Eye (tissue), 1 donor: ENCODE measurements at places on chromosomes 11 and 22.

DNA sequence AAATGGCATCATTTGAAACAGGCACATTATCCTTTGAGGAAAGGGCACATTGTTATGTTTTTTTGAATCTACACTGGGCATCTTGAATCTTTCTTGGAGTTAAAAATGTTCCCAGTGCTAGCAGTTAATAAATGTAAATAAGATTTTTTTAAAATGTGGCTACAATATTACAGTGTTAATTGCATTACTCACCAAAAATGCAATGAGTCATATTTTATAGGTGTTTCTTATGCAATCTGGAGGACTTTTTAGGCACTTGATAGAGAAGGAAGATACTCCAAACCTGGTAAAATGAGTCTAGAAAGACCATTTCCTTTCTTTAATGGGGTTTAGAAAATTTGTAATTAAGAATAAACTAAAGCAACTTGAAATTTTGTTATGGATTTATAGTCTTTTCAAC, 238.0 kb downstream of the METTL15 start:
- no peak for DNase-seq

GRCh38 chr11:33040033-33040861, 875 bp downstream of the TCP11L1 start:
- DNase-seq, result no peak

DNA sequence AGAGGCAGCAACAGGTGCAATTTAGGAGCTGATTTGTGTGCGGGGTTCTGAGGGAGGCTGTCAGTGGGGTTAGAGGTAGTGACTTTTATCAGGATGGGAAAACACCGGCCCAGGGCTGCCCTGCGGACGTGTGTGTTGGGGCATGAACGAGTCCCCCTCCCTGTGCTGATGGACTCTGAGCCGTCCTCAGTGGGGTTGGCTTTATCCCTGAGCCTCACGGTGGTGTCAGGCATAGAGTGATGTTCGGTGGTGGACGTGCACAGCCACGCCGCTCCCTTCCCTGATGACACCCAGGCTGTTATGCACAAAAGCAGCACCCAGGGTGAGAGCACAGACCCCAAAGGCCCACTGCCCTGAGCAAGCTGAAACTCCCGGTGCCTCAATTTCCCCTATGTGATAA, 809.1 kb downstream of the BRD1 start:
- no peak for DNase-seq

- no peak for DNase-seq
These were observed 42.9 kb downstream of the C11orf96 start for GRCh38 chr11:43985386-43985752.

GRCh38 chr22:27577574-27577969, 224.0 kb downstream of the MN1 start:
- no peak for DNase-seq

- no peak for DNase-seq
These were observed 110.6 kb upstream of the BID start for GRCh38 chr22:17884893-17885292.

GRCh38 chr11:9143721-9144120, 52.3 kb upstream of the SCUBE2 start:
- DNase-seq, result no peak

GRCh38 chr11:133635244-133635739, 103.0 kb upstream of the OPCML start:
- no peak for DNase-seq

GRCh38 chr11:70826541-70827335, 425.6 kb downstream of the SHANK2 start:
- DNase-seq, result peak; percentile 93

GRCh38 chr22:28833276-28833923, 33.0 kb upstream of the XBP1 start:
- no peak for DNase-seq

GRCh38 chr22:30930228-30930627, 38.3 kb downstream of the MORC2 start:
- DNase-seq, result no peak

DNA sequence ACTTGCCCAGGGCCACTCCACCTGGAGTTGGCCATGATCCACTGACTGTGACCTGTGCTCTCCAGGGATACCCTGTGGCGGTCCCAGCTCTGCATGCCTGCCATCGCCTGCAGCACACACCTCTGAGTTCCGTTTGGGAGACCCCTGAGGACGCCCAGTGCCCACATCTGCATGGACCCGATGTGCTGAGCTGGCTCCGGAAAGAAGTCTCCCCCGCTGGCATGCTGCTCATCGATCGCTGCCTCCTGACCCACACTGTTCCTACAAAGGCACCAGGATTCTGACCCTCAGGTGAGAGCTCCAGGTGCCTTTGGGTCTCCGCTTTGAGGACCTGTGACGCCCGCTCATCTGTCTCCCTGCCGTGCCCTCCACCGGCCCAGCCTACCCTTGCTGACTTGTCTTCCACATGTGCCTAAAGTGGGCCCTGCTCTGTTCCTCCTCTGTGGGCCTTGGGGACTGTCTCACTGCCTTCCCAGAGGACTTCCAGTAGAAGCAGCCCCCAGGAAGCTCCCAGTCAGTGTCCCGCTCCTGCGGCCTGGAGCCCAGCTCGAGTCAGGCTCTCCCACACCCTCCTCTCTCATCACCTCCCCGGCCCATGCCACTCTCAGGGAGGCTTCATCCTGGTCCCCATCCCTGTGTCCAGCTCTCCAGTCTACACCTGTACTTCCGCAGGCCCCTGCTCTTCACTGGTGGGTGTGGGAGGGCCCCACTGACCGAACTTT, 5.9 kb upstream of the SLC25A1 start:
- DNase-seq, result no peak

DNA sequence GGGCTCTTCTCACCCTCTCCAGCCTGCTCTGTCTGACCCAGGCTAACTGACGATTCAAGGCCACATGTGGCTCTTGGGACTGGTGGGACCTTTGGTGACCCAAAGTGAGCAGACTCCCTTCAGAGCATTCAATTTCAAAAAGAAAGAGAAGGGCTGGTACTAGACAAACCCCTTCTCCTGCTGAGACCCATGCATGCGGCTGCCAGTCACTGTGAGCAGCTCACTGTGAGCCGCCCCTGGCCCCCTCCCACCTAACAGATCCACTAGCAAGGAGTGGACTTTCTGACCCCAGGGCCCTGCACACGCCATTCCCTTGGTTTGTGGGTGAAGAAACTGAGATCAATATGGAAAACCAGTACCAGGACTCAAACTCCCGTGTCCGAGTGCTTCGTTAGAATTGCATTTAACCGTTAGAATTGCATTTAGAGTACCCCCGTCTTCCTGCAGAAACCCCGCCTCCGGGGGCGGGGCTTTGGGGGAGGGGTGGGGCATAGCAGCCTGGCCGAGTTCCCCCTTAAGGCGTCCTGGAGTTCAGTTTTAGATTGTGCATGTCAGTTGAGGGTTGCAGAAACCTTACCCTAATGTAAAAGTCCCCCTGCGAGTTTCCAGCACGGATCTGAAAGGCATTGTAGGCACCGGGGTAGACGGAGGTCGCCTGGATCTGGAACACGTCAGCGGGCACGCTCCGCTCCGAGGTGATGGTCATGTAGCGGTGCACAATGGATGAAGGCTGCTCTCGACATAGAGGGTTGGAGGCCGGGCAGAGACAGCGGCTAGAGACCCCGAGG, 5.1 kb downstream of the EFEMP2 start:
- peak; percentile 48 for DNase-seq

- no peak for DNase-seq
These were observed 1329.3 kb downstream of the TBC1D22A start for GRCh38 chr22:48091656-48092223.

DNA sequence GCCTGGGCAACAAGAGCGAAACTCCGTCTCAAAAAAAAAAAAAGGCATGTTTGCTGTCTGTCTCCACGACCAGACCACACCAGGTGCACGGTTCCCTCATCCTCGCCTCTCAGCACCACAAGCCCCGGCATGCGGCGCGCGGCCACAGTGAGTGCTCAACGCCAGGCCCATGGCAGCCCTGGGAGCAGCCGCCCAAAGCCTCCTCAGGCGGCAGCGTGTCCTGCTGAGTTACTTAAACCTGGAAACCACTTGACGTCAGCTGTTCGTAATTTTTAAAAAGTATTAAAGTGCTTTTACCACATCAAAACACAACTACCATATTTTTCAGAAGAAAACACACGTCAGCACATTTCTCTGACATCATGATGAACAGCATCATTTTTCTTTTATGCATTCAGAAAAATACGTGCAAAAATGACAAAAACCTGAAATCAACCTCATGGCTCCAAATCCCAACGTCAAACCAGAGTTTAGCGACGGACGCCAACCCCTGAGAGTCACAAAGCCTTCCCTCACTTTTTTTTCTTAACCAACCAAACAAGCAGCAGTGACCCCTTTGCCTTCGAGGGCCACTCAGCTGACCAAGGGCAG, 2.1 kb downstream of the DEAF1 start:
- DNase-seq, result no peak

GRCh38 chr22:48209473-48210197, 1447.2 kb downstream of the TBC1D22A start:
- DNase-seq, result no peak

DNA sequence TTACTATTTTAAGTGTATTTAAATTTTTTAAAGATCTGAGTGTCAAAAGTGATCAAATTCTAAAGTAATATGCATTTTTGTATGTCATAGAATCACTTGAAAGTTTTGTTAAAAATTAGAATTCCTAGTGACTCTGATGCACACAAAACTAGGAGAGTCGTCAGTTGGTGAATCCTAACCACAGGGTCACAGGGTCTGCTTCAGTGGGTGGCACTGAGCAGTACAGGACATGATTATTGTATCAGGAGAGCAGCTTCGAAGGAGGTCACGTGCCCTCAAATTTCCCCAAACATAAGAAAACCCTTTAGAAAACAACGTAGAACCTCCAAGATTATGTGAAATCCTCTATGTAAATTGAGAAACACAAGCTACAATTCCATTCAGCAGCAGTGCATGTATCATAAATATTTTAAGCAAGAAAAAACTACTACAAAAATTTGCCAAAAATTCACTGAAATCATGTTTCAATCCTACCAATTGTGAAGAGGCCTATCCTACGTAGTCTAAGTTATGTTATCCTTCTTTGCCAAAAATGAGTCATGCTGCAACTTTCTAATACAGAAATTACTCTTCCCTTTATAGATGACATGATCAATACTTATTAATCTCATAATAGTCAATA, 323.6 kb downstream of the AASDHPPT start:
- no peak for DNase-seq

GRCh38 chr11:75526192-75526541, 426 bp upstream of the GDPD5 start:
- DNase-seq, result peak; percentile 56

- no peak for DNase-seq
These were observed 454.6 kb downstream of the MIAT start for GRCh38 chr22:27111796-27112672.
